ENCODE measurements at places on chromosomes 6 and 20. TPM values are rescaled to one million over a fixed set of nuclear protein-coding genes. Genes with fewer than 3 reads are reported as not detected.

DNA sequence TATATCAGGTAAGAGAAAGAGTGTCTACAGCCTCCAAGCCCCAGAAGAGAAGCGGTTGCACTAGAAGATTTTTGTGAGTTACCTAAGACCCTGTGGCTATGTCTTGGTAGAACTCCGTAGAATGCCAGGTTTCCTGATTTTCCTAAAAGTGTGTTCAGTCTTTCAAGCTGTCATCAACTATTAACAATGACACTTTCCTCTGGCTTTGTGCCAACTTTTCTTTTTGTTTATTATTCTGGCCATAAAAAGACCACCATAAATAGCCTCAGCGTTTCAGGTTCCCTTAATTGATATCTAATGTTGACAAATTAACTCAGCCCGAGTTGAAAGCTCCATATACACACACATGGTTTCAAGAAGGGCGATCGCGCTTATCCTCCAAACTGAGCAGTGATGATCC lies 1.2 kb downstream of the PAK5 start:
- no peak for DNase-seq

DNA sequence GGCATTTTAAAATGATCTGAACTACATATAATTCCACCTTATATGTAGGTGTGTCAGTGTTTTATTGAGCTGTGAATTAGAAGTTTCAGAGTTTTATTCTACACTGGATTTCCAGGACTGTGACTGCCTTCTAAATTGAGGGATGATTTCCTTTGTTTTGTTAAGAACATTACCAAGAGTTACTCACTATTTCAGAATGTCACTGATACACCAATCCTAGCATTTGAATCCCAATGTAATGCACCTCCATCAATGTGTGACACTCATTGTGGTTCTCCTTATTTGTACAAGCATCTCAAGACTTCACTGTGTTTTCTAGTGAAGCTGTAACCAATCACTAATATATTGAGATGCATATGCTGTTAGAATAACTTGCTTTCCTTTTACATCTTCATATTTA lies 86.8 kb downstream of the PLCB1 start:
- no peak for DNase-seq

- DNase-seq, result no peak
Observed at GRCh38 chr6:15887491-15888461, 224.9 kb upstream of the DTNBP1 start.

Gene MLIP
- total RNA-seq, result not detected

Gene C20orf202
- total RNA-seq, result not detected

- no peak for DNase-seq
Observed at GRCh38 chr20:34989670-34990069, 34.0 kb downstream of the MYH7B start.

Gene OR2B2
- total RNA-seq, result not detected

DNA sequence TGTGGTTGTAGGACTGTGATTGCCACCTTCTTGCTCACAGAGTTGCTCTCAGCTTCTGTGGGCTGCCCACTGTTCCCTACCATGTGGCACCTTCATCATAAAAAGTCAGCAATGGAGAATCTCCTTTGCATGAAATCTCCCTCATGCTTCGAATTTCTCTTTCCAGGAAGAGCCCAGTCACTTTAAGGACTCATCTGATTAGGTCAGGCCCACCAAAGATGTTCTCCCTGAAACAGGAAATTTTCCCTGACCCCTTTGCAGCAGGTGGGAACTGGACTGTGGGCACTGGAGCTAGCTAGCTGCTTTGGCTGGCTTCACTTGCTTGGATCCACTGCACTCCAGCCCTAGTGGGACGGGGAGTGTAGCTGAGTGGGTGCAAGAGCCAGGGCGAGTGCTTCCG lies 47.7 kb upstream of the FAM184A start:
- no peak for DNase-seq

DNA sequence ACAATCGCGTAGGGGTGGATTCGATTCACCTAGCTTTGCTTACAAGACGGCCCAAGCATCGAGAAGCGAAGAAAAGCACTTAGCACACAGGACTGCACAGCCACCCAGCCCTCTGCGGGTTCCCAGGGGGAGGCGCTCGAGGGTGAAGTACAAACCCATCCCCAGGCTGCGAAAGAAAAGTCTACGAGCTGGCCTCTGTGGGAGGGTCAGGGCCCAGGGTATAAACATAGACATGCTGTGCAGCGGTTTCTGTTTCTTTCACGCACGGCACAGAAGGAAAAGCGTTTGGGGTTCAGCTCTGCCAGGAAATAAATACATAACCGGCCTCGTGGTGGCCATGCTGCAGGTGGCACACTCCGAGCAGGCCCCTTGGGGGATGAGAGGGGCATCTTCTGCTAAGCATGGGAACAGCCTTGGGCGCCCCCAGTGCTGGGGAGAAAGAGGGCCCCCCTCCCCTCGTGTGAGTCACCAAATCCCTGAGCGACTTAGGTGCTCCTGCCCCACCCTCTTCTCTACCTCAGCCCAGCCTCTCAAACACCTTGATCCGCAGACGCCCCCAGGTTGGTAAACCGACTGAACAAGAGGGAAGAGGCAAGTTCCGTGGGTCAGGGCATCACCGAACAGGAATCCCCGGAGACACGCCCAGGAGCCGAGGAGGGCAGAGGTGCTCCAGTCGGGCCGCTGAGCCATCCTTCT lies 91.6 kb upstream of the RIPOR2 start:
- DNase-seq, result peak; percentile 96

Gene DLL1
- 0.26 TPM for total RNA-seq

Gene SLC35F1
- total RNA-seq, result not detected

DNA sequence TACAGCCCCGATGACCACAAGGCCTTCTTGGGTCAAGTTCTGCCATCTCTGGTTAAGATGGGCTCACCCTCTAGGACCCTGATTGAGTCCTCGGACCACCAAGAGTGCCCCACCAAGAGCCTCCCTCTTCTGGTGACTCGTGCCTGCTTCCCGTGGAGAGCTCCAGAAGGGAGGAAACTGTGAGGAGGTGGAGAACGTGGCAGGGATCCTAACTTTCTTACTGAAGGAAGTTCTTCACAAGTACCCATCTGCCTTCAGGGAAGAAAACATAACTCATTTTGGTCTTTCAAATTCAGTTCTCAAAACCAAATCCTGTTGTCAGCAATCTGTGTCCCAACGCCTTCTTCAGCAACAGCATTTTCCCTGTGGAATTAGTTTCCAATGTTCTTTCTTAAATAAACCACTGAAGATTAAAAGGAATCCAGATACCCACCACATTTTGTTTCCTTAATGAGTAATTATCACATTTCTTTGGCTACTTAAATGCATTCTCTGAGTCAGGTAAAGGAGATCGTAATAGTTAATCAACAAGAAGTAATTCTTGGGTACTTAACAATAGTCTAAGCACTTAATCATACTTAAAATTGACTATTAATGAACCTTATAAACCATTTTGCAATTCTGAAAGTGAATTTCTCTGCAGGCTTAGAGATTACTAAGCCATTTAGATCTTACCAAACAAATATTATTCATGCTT lies 185.8 kb upstream of the SGK1 start:
- no peak for DNase-seq

DNA sequence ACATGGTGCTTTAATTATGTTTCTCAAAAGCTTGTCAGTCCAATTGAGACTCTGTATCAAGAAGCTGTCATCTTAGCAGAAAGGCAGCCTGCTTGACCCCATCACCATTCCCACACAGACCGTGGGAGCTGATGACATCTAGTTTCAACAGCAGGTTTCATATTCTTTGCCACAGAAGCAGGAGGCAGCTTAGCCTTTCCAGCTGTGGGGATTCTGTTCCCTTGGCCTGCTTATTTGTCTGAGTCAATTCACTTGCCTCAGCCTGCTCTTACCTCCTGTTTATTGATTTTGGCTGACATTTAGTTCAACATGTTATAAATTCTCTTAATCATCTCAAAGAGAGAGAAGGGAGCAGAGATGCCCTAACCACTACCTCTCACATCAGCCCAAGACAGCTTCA lies 527.7 kb downstream of the ADGRB3 start:
- DNase-seq, result no peak

Gene TRIM10
- not detected for total RNA-seq

- no peak for DNase-seq
Observed at GRCh38 chr6:77217896-77218295, 245.4 kb downstream of the HTR1B start.

DNA sequence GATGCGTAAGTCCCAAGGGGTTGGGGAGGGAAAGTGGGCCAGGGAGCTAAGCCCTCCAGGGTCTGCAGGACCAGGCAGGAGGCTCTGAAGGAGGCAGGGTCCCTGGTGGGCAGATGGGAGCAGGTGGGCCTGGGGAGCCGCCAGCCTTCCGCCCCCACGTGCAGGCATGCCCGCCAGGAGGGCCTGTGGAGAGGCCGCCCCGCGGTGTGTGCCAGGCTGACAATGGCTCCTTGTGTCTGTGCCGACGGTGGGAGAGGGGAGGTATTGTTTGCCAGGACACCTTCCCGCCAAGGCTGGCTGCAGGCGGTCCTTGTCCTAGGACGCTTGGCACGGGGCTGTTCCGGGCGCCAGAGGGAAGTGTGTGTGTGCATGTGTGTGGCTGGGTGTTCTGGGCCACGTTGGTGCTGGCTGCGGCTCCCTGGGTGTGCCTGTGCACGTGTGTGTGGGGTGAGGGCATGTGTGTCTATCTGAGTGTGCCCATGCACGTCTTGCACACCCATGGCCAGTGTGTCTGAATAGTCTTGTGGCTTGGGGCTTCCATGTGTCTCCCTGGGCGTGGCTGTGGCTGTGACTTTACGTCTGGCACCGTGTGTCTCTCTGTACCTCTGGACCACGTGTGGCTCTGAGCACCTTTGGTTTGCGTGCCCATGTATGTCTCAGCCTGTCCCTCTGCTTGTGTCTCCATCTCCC lies 153.0 kb downstream of the CEBPB start:
- DNase-seq, result no peak

DNA sequence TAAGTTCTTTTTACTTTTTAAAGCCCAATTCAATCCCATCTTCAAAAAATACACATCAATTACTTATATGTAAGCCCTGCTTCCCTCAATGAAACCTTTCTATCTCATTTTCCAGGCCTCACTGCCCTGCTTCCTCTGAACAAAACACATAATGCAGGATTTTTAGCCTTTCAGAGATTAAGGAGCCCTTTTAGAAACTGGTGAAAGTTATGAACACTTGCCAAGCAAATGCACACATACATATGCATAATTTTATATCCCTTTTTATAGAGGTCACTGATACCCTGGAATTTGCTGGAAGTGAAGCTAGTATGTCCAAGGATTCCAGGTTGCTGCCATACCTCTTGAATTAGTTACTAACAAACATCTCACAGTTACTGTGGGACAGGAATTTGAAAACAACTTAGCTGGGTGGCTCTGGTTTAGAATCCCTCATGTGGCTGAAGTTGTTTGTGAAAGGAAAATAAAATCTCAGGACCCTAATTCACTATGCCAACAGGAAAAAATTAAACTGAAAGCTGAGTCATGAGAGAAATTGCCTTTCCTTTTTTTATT lies 75.8 kb downstream of the UBE3D start:
- no peak for DNase-seq

- no peak for DNase-seq
Observed at GRCh38 chr6:27834879-27835549, 77.2 kb downstream of the OR2B2 start.

- DNase-seq, result peak; percentile 53
Observed at GRCh38 chr20:7094438-7094997, 327.0 kb downstream of the BMP2 start.

GRCh38 chr6:22544476-22544875 lies 24.9 kb upstream of the HDGFL1 start:
- DNase-seq, result no peak

- no peak for DNase-seq
Observed at GRCh38 chr6:130863415-130864230, 36.4 kb downstream of the SMLR1 start.

GRCh38 chr6:42904467-42904866 lies 11.4 kb upstream of the PTCRA start:
- DNase-seq, result no peak

GRCh38 chr6:53645859-53646258 lies 19.7 kb downstream of the KLHL31 start:
- no peak for DNase-seq

Gene RAET1L
- total RNA-seq, result not detected

- no peak for DNase-seq
Observed at GRCh38 chr20:46552460-46553420, 2.3 kb upstream of the OCSTAMP start.

GRCh38 chr20:63687419-63688178 lies 8.9 kb upstream of the TNFRSF6B start:
- no peak for DNase-seq

Gene CNBD2
- 8.4 TPM for total RNA-seq

GRCh38 chr6:77716311-77716710 lies 63.5 kb downstream of the MEI4 start:
- no peak for DNase-seq

Gene PGC
- not detected for total RNA-seq

Gene PHF1
- 32.6 TPM for total RNA-seq

GRCh38 chr20:48716086-48716485 lies 111.7 kb downstream of the PREX1 start:
- DNase-seq, result no peak

- DNase-seq, result no peak
Observed at GRCh38 chr6:84774985-84775284, 10.5 kb upstream of the TBX18 start.

- DNase-seq, result no peak
Observed at GRCh38 chr6:164163239-164163638, 748.7 kb downstream of the QKI start.

GRCh38 chr6:131949909-131950766 lies 1.0 kb downstream of the CCN2 start:
- no peak for DNase-seq

GRCh38 chr20:44309763-44310663 lies 989 bp downstream of the FITM2 start:
- no peak for DNase-seq

Gene SOX18
- total RNA-seq, result not detected

GRCh38 chr6:138769102-138769676 lies 4.4 kb upstream of the CCDC28A start:
- DNase-seq, result no peak

DNA sequence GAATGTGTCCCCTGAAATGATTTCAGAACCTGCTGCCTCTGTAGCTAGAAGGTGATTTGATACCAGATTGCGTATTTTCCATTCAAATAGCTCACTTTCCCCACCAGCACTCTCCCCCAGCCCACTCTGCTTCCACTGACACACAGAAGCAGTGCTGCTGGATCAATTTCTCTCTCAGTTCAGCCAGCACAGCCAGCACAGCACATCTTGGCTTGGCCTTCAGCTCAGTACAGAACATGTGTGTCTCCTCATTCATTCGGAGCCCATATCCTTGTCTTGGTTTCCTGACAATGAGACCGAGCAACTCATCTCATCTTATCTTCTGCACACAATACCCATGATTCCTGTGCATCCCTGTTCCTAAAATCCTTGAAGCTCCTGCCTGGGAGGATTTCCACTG lies 33.8 kb upstream of the CD83 start:
- no peak for DNase-seq

DNA sequence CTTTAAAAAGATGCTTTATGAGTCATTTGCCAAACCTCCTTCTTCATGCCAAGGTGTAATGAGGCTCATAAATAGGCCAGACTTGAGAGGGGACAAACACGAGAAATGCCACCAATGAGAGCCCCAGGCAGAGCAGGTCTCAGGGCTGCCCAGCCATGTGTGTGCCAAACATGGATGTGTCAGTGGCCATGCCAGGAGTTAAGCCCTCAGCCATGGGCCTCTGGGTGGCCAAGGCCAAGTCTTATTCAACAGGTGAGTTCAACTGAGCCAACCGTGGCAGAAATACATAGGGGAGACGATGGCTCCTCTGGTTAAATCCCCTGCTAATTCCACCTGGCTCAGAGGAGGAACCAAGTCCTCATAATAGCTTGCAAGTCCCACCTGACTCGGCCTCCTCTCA lies 358.8 kb downstream of the PREX1 start:
- DNase-seq, result no peak

- DNase-seq, result peak; percentile 87
Observed at GRCh38 chr20:43691928-43692524, 25.1 kb downstream of the MYBL2 start.

Data from Karpas-422 (cell line).